Suppressor macrophage treated with lipopolysaccharide for 4 hours (primary cell): ENCODE measurements at places on chromosomes 16 and 17.

DNA sequence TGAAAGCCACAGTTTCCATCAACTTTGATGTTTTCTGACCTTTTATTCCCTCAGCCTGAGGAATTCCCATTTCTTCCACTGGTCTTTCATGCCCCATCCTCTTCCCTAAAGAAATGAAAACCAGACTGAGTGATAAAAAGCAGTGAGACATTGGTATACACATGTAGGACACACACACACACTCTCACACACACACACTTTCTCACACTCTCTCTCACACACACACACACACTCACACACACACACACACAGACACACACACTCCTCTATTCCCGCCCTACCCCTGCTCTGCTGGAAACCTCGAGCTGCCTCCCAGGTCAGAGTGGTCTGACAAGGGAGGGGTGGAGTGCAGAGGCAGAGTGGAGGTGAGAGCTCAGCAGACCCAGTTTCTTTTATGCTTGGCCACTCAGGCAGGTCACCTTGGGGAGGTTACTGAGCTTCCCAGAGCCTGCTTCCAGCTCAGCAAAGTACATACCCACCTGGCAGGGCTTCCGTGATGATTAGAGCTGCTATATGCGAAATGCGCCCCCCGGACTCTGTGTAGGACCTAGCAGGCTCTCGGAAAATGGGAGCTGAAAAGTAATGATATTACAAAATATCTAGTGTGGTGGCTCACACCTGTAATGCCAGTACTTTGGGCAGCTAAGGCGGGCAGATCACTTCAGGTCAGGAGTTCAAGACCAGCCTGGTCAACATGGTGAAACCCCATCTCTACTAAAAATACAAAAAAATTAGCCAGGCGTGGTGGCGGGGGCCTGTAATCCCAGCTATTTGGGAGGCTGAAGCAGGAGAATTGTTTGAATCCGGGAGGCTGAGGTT, 30.7 kb downstream of the CCR7 start:
- no peak for DNase-seq

GRCh38 chr17:52276381-52277008, 118.0 kb upstream of the CA10 start:
- no peak for DNase-seq

GRCh38 chr17:7856011-7856810, 1.1 kb downstream of the NAA38 start:
- DNase-seq: peak; percentile 41

- no peak for DNase-seq
Measured at GRCh38 chr16:53666786-53667415, 36.8 kb downstream of the RPGRIP1L start.

DNA sequence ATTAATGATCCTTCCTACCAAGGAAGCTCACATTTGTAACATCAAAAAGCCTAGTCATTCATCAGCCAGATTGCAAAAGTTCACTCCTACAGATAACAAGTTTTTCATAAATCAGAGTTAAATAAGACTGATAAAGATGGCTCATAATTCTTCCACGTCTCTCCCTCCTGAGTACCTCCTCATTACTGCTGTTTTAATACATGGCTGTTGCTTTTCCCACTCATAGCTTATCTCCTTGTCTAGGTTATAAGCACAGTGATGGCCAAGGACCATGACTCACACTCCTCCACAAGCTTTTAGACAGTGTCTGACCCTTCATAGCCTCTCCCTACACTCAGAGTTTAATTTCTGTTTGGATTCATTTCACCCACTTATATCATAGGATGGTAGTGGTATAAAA, 100.9 kb upstream of the MON1B start:
- no peak for DNase-seq

DNA sequence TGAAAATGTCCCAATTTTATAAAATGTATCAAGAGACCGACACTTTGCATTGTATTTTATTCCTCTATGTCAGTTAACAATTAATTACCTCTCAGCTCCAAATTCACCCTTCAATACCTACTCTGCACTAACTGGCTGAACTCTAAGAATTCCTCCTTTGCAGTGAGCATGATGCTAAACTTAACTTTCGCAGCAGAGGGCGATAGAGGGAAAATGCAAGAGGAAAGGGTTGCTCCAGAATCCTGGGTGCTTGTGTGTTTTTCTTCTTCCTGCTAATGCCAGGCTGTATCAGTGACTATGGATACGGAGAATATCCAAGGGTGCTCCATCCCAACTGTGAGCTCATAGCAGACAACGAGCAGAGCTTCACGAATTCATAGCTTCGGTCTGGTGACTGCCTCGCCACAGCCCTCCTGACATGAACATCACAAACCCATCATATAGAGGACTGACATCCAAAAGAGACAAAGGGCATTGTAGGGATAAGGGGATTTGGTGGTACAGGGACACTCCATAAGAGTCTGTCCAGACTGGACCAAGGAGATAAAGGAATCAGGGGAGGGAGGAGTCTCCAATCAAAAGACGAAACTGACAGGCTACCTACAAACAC, 172.9 kb downstream of the STX8 start:
- DNase-seq: peak; percentile 43

GRCh38 chr16:77324729-77325128, 110.1 kb downstream of the ADAMTS18 start:
- DNase-seq: no peak

GRCh38 chr16:12837291-12837690, 33.6 kb upstream of the CPPED1 start:
- DNase-seq: peak; percentile 34

GRCh38 chr16:75644240-75645012, 3.0 kb downstream of the KARS1 start:
- DNase-seq: no peak

DNA sequence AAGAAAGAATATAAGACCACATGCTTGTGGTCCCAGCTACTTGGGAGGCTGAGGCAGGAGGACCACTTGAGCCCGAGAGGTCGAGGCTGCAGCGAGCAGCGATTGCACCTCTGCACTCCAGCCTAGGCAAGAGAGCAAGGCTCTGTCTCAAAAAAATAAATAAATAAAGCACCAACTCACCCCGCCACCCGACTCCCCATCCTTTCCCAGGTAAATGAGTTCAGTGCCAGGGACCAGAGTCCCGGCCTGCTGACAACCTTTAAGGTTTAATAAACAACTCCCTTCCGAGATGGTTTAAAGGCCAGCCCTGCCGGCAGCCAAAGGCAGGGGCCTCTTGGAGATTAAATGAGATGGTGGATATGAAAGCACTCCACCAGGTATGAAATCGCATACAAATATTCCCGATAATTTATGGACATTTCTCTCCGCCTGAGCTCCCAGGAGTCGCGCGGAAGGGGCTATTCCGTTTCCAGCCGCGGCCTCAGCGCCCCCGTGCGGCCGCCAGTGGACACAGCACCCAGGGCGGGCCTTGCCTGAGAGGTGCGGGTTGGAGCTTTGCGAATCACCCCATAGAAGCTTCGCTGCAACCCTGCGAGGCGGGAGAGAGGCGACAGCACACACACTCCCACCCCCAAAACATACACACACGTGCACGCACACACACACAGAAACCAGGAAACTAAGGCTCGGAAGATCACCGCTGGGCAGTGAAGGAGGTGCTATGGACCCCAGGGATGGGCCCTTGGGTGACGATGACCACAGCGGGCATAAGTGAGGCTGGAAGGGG, 4.0 kb upstream of the RPL38 start:
- DNase-seq: peak; percentile 77

DNA sequence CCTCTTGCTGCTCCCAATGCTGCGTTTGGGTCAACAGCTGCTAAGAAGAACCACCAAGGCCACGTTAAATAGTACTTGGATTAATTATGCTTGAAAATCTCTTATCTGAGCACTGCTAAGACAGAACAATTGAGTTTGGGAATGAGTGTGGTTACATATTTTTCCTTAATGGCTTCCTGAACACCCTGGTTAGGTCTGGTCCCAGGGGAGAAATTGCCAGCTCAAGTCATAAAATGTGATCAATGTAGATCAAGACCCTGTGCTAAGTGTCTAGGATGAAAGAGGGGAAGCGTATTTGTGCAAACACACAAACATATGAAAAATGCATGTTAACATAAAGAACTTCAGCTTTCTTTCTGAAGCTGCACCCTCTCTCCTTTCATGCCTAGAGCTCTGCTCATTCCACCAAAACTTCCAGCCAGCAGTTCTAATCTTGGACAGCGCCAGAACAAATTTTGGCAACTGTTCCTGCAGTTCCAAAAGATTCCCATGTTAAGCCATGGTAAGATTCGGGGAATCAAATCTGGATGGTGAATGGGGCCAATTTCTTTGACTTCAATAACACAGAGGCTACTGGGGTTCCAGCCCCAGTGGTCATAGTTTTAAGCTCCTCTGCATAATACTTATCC, 72.0 kb downstream of the ZFHX3 start:
- DNase-seq: no peak

DNA sequence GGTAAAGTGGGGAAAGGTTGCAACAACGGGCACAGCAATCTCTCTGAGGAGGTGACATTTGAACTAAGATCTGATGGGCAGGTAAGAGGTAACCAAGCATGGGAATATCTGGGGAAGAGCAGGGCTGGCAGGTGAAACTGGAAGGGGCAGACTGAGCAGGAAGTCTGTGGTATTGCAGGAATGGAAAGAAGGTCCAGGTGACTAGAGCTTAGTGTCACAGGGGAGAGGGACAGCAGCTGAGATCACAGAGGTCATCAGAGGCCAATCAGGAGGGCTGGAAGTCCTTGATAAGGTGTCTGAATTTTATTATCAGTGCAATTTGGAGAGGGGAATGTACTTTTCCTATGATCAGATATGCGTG, 73.3 kb upstream of the DHX40 start:
- DNase-seq: no peak

DNA sequence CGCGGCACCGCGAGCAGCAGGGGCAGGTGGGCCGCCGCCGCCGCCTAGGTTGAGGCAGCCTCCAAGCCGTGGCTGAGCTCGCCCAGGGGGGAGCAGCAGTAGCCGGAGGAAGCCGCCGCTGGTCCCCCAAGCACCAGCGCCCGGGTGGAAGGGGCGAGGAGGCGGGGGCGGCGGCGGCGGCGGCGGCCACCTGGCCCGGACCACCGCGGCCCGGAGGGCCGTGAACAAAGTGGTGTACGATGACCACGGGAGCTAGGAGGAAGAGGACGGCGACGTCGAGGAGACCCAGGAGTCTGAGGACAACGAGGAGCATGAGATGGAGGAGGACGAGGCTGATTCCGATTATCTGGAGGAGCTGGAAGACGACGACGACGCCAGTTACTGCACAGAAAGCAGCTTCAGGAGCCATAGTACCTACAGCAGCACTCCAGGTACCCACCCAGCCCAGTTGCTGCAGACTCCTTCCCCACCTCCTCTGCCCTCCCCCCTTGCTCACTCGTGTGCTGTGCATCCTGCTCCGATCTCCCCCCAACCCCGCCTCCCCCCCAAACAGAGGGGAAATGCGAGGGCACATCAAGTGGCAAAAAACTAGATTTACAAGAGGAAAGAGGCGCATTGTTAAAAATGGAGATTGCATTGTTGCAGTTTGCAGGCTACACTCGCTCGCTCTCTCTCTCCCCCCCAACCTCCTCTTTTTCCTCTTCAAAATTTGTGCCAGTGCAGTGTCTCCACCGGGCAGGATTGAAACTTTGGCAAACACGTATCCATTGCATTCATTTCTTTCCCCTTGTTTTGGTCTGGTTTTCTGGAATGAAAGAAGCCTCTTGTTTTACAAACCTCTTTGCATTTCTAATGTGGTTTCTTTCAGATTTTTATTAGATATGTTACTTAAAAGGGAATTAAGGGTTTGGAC, 41.8 kb upstream of the AMZ2 start:
- no peak for DNase-seq

DNA sequence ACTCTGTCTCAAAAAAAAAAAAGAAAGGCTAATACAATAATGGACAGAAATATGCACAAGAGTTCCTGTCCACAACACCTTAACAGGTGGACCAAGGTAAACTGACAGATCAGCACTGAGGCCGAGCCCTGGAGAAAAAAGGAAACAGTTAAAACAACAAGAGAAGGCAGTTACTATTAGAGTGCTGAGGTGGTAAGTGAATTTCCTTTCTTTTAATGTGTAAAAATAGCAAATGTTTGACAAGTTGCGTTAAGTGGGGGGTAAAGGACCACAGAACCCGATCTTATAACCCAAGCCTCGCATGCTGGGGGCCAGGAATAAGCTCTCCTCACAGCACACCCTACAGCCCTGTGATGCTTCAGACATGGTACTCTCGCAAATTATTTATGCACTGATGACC, 24.8 kb downstream of the TXNDC11 start:
- DNase-seq: no peak

GRCh38 chr17:7025245-7025644, 2.4 kb downstream of the BCL6B start:
- no peak for DNase-seq

GRCh38 chr17:8421571-8421970, 14.1 kb upstream of the NDEL1 start:
- DNase-seq: peak; percentile 46

DNA sequence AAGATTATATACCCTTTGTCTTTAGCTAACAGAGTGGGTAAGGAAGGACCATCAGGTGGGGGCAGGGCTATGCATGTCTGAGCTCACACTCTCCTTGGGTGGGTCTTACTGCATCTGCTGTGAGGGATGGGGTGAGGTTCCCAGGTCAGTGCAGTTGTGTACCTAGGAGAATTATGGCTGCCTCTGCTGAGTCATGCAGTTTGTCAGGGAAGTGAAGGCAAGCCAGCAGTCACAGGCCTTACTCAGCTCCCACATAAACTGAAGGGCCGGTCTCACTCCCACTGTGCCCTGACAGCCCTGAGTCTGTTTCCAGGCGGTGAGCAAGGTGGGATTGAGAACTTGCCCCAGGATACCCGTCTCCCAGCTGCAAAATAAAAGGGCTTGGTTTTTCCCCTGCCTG, 328.6 kb downstream of the MAP2K6 start:
- DNase-seq: no peak

DNA sequence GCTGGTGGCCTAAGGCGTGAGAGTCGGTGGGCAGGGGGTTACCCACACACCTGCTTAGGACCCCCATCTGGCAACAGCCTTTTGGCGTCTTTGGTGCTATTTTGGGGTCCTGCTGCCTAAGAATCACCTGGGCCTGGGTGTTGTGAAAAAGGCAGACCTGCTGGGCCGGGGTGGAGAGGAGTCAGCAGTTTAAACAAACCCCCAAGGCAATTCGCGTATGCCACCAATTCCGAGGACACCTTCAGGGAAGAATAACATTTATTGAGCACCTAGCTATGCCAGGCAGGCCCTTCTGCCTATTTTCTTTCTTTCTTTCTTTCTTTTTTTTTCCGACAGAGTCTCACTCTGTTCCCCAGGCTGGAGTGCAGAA, 53.9 kb upstream of the TOB1 start:
- DNase-seq: no peak
